ENCODE measurements at places on chromosomes 7 and 10.

DNA sequence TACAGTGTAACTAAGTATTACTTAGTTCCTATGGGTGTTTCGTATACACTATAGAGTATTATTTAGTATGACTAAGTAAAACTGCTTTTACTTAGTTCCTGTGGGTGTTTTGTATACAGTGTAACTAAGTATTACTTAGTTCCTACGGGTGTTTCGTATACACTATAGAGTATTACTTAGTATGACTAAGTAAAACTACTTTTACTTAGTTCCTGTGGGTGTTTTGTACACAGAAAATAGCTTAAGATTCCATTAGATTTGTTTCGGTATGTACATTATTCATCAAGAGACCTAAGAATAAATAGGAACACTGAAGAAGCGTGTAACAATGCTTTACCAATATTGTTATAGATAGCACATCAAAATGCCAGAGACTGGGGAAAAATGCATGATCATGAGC lies 25.0 kb downstream of the IGF2BP3 start:
- DNase-seq, result no peak

GRCh38 chr10:74542077-74542476 lies 284.3 kb upstream of the KAT6B start:
- no peak for DNase-seq

GRCh38 chr10:71751515-71752224 lies 21.6 kb downstream of the VSIR start:
- no peak for DNase-seq

DNA sequence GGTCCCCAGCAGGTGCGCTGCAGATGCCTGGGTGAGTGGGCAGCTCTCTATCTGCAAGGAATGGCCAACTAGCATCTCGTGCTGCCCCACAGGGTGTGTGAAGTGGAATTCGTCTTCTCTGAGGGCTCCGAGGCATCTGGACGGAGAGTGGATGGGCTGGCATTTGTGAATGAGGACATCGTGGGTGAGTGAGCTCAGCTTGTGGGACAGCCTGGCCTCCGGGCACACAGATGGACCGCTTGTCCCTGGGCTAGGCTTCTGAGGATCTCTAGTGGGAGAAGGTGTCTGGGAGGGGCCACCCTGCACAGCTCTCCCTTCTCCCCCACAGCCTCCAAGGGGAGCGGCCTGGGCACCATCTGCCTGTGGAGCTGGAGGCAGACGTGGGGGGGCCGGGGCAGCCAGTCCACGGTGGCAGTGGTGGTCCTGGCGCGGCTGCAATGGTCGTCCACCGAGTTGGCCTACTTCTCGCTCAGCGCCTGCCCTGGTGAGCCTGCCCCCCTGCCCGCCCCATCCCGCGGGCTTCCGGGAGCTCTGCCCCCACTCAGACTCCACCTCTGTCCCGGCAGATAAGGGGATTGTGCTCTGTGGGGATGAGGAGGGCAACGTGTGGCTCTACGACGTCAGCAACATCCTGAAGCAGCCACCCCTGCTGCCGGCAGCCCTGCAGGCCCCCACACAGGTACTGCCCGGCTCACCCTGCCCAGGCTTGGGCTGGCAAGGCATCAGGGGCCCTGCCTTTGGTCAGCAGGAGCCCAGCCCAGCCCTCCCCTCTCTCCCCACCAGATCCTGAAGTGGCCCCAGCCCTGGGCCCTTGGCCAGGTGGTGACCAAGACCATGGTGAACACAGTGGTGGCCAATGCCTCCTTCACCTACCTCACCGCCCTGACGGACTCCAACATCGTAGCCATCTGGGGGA lies 6.3 kb downstream of the POLR2J start:
- DNase-seq, result no peak

DNA sequence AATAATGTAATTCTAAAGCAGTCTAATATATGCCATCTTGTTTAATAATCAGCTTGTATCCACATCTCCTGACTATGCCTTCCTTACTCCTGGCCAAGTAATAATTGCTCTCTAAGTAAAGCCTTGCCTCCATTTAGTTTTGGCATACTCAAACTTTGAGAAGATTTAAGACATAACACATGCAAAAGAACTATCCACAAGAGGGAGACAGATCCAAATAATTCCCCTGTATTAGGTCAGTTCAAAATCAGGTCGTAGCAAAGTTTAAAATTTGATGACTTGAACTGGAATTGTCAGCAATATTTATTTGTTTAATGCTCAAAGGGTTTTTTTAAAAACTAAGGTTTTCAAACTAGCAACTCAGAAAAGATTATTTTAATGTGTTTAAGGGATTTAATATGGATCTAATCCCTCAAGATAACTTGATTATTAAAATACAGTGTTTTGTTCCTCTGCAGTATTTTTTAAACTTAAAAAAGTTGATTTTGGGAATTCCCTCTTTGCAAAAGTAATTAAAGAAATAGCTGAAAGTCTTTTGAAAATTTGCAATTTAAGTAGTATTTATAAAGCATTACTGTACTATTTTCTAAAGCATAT lies 95.3 kb downstream of the HDAC9 start:
- DNase-seq, result no peak

DNA sequence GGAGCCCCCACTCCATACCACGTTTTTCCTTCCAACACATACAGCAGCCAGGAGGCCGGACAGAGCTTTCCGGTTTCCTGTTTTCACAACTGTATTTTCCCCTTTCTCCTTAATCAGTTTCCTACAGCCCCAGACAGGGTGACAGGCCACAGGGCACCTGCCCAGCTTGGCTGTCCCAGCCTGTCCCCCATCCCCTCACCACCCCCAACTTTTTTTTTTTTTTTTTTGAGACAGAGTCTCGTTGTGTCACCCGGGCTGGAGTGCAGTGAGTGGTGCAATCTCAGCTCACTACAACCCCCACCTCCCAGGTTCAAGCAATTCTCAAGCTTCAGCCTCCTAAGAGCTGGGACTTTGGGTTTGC lies 10.3 kb upstream of the HSPB1 start:
- DNase-seq, result no peak

DNA sequence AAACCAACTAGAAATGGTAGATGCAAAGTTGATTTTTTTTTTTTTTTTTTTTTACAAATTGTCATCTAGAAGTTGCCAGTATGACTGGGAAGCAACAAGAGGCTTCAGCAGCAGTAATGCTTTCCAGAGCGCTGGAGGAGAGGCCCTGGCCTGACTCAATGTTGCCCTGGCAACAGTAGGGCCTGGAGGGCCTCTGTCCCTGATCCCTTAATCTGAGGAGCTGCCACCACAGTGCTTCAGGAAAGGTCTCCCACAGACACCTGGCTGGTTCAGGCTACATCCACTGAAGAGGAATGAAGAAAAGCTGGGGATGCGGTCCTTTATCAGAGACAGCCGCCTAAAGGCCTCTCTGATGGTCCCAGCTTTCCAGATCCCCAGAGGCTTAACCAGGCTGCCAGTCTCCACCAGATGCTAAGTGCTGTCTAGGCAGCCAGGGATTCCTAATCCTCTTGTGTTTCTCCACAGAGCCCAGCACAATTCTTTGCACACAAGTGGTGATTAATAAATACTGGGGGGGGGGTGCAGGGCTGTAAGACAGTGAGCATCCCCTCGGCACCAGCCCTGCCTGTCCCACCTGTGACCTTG lies 33.7 kb downstream of the ZNF777 start:
- no peak for DNase-seq

DNA sequence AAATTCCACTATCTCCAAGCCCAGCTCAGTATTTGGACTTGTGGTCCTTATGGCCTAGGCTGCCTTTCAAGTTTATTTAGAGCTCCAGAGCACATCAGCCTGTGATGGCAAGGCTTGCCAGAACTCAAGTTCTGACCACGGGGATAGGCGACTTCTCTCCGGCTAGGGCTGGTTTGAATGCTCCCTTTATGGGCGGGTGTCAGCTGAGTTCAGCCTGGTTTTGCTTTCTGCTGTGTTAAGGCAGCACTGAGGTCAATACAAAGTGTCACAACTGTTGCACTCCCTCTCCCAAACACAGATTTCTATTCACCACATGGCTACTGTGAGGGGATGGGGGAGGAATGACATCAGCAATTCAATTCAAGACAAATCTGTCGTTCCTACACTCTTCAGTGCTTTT lies 318.1 kb upstream of the MYO3A start:
- no peak for DNase-seq

- no peak for DNase-seq
Measured at GRCh38 chr7:22168129-22168634, 188.8 kb downstream of the RAPGEF5 start.

DNA sequence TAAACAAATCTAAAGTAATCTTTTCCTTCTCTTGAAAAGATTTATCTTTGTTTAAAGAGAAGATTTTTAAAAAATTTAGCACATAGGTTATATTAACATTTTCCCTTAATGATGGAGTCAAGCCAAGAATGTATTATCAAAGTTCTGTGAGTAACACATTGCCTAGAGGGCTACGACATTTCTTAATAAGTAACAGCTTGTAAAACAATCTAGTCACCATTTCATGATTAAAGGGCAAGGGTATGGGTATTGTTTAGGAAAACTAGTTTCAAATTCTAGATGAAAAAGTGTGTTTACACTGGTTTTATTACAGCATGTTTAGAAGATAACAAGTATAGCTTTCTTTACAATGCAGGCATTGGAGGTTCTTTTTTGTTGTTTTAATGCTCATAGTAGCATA lies 28.6 kb upstream of the LAMB4 start:
- DNase-seq, result no peak

DNA sequence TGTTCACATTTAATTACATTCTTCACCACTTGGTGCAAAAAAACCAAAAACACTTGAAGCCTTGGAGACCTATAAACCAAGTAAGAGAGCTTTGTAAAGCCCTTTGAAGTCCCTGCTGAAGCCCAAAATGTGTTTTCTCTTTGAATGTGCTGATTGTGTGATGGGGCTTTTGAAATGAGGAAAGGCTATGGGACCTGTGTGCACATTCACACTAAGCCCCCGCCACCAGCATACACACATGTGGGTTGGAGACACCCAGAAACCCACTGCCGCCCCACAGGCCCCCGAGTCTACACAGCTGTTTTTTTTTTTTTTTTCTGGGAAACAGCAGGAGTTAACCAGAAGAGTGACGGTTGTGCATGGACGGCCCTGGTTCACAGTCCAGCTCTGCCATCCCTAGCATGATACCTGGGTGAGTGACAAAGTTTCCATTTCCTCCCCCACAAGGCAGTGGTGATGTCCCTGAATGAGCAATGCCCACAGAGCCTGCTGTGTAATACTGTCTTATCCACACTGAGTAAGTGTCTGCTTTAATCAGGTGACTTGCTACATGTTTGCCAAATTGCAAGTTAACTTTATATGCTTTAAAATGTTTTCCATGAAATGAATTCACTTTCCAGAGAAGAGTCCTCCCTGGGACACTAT lies 154.6 kb upstream of the GDF10 start:
- DNase-seq, result no peak

DNA sequence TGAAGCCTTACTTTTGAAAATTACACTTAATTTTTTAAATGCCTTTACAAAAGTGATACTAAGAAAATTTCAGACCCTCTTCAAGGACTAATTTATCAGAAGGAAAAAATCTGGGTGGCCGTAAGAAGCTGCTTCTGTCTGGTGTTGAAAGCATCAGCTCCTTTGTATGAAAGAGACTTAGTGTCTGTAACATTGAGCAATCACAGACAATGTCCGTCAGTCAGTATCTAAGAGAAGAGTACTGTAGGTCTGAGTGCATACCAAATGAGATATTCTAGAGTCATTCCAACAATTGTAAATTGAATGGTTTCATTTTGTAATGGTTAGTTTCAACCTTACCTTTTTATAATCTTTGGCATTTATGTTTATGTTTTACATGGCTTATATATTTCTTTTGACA lies 11.1 kb upstream of the MDFIC start:
- no peak for DNase-seq

- no peak for DNase-seq
Measured at GRCh38 chr7:51256209-51256781, 60.3 kb downstream of the COBL start.

DNA sequence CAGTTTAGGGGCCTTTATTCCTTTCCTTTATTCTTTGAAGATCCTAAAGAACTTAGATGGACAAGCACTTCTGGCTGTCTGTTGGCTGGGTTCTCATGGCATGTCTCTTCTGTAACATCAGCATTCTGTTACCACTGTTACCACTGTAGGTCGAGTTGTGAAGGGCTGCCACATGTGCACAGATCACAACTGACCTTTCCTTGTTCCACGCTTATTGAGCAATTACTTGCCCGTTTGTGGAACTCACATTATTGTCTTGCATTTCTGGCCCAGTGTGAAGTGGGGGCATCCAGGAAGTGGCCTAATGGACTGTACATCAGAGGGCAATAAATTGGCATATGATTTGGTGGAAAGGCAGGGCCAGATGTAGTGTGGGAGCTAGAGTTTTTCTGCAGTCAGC lies 23.7 kb downstream of the GBF1 start:
- DNase-seq, result no peak

DNA sequence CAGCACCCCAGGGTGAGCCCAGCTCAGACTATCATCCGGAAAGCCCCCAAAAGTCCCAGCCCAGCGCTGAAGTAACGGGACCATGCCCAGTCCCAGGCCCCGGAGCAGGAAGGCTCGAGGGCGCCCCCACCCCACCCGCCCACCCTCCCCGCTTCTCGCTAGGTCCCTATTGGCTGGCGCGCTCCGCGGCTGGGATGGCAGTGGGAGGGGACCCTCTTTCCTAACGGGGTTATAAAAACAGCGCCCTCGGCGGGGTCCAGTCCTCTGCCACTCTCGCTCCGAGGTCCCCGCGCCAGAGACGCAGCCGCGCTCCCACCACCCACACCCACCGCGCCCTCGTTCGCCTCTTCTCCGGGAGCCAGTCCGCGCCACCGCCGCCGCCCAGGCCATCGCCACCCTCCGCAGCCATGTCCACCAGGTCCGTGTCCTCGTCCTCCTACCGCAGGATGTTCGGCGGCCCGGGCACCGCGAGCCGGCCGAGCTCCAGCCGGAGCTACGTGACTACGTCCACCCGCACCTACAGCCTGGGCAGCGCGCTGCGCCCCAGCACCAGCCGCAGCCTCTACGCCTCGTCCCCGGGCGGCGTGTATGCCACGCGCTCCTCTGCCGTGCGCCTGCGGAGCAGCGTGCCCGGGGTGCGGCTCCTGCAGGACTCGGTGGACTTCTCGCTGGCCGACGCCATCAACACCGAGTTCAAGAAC lies 1.1 kb downstream of the VIM start:
- DNase-seq, result peak; percentile 69

- no peak for DNase-seq
Measured at GRCh38 chr7:20442951-20443350, 112.3 kb downstream of the ITGB8 start.

GRCh38 chr10:47054974-47055373 lies 143.7 kb downstream of the PTPN20 start:
- DNase-seq, result no peak

DNA sequence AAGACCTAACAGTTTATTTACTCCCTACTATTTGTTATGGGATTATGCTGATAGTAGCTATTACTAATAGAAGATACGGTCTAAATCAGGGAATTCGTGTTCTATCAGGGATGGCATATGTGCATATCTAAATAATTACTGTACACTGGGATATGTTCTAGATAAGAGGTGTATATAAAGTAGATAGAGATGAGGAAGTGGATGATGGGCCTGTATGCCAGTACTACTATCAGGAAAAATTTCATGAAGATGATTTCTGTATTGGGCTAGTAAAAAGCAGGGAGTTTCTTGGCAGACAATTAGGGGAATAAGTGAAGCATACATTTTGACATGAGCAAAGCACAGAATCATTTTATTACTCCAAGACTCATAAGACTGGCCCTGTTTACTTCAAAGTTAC lies 26.2 kb downstream of the PTPN12 start:
- no peak for DNase-seq

Measured in GM20000 (cell line).